Fibroblast of lung (primary cell): ENCODE measurements at places on chromosomes 7 and 10.

- DNase-seq: peak; percentile 44
Measured at GRCh38 chr7:128259131-128260061, 18.3 kb downstream of the LEP start.

DNA sequence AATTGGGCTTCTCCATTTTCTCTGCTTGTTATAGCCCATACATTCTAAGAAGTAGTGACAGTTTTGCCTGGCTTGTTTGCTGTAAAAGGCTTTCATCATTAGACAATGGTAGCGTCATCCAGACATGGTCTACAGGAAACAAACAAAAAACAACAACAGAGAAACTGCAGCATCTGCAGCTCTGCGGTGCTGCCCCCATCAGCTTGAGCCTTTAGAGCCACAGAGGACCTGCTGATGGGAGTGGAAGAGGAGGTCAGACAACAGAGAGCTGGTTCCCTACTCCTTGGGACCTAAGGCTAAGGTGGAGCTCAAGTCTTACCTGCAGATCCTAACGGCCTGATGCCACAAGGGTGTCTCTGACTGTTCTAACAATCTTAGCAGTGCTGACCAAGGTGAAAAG is 3.1 kb downstream of the INA start:
- no peak for DNase-seq

- peak; percentile 45 for DNase-seq
Measured at GRCh38 chr10:90935581-90936275, 14.8 kb upstream of the ANKRD1 start.

- no peak for DNase-seq
Measured at GRCh38 chr7:31271641-31272405, 68.7 kb downstream of the NEUROD6 start.

GRCh38 chr7:55481155-55481554 is 91.1 kb downstream of the VOPP1 start:
- no peak for DNase-seq

GRCh38 chr10:51932530-51932929 is 233.1 kb upstream of the CSTF2T start:
- DNase-seq: no peak

DNA sequence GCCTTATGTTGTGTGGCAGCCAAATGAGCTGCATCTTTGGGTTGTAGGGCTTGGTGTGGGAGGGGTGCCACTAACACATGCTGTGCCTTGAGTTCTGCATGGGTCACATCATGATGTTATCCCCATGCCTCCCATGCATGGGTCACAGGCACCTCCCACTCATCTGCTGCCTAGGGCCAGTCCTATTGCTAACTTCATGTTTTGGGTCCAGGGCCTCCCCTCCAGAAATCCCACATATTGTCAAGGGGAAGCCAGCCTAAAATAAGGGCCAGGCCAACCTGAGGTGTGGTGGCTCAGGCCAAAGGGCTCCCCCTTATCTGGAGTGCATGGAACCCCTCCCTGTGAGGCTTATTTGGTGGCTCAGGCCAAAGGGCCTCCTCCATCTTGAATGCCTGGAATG is 299.0 kb downstream of the RPS24 start:
- DNase-seq: no peak

- DNase-seq: no peak
Measured at GRCh38 chr10:50346942-50347341, 95.6 kb upstream of the ASAH2 start.

DNA sequence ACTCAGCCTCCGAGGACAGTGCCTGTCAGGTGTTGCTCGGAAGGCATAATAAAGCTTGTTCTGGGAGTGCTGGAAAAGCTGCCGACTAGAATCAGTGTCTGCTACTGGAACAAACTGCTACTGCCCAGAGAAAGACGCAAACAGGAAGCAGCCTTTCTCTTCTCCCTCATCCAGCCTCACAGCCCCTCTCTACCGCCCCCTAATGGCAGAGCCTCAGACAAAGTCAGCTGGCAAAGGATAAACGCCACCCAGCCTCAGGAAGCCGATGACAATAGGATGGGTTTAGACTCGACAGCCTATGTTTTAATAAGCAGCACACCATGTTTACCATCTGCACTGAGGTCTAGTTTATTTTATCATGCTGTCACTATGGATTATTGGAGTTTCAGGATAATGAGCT is 169.5 kb upstream of the LYZL1 start:
- DNase-seq: no peak

- no peak for DNase-seq
Measured at GRCh38 chr10:49353895-49354566, 41.9 kb downstream of the DRGX start.

- no peak for DNase-seq
Measured at GRCh38 chr10:35435824-35436223, 99.5 kb downstream of the CCNY start.

DNA sequence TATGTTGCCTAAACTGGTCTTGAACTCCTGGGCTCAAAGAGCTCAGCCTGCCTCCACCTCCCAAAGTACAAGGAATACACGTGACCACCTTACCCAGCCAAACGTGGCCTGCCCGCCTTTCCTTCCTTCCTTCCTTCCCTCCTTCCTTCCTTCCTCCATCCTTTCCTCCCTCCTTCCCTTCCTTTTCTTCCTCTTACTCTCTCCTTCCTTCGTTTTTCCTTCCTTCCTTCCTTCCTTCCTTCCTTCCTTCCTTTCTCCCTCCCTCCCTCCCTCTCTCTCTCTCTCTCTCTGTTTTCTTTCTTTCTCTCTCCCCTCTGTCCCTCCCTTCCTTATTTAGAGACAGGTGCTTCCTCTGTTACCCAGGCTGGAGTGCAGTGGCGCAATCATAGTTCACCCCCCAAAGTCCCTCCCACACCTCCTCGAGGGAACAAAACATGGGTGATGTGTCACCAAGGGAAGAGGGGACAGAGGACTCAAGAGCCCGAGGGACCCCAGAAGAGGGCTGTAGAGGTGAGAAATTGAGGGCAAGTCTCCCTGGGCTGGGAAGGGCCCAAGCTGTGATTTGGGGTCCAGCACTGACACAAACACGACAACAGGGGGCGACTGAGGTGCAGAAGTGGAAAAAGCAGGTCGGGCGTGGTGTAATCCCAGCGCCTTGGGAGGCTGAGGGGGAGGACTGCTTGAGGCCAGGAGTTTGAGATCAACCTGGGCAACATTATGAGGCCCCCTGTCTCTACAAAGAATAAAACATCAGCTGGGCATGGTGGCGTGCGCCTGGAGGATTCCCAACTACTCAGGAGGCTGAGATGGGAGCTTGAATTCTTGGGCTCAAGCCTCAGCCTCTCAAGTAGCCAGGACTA is 28.1 kb downstream of the EPHB4 start:
- DNase-seq: peak; percentile 75

DNA sequence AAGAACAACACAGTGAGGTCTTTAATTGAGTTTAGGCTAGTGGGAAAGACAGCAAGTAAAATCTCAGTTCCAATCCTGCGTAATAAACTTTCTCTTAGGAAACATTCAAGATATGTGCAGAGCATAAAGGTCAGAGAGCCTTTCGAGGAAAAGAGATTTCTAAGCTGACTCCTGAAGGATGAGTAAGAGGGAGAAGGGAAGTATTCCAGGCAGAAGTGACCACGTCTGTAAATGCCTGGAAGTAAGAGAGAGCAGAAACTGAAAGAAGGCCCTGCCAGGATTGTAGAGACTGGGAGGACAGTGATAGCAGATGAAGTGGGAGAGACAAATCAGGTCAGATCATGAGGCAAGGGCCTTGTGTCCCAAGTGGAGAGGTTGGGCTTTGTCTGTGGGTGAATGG is 41.8 kb downstream of the PNLIPRP3 start:
- DNase-seq: peak; percentile 19

GRCh38 chr7:104973909-104974415 is 40.0 kb upstream of the KMT2E start:
- DNase-seq: peak; percentile 89

DNA sequence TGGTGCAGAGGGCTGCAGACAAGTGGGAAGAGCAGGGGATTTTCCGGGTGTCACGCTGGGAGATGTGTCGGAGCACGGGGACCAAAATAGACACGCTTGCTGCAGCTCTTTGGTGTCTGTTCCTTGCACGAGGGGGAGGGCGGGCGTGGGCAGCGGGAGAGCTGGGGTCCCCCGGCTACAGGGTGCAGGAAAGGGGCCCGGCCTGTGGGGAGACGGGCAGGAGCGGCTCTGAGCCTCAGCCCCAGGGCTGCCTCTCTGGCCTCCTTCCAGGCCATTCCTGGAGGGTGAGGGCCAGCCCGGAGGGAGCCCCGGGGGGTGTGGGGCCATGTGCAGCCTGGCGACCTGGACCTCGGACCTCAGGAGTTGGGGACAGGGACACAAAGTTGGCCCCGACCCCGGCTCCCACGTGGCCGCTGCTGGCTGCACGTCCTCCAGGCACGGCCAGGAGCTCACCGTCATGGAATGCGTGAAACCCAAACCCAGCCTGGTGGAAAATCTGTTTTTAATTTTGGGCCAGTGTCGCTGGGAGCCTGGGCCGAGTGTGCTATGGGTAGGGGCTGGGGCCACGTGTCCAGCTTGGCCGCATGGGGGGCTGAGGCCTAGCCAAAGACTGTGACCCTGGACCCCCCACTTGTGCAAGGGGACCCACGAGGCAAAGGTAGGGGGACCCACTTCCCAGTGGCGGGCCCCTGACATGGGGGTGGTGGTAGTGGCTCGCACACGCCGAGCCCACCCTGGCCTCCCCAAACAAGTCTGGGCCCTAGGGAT is 6.6 kb downstream of the TTYH3 start:
- DNase-seq: peak; percentile 44

GRCh38 chr7:18685971-18686370 is 190.4 kb downstream of the HDAC9 start:
- peak; percentile 47 for DNase-seq

DNA sequence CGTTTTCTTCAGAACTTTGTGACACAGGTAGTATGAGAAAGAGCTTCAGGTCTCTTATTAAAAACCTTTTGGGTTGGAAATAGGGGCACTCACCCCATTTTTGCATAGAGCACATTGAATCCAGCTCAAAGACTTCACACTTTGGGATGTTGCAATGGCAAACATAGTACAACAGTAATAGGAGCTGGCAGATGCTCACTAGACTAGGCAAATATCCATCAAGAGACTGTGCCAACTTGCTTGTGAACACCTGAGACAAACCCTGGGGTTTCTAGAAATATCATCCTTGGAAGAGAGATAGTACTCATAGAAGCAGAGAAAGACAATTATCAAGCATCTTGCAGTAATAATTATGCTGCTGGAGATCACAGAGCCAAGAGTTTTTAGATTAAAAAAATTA is 280.0 kb downstream of the CACNA2D1 start:
- DNase-seq: no peak

DNA sequence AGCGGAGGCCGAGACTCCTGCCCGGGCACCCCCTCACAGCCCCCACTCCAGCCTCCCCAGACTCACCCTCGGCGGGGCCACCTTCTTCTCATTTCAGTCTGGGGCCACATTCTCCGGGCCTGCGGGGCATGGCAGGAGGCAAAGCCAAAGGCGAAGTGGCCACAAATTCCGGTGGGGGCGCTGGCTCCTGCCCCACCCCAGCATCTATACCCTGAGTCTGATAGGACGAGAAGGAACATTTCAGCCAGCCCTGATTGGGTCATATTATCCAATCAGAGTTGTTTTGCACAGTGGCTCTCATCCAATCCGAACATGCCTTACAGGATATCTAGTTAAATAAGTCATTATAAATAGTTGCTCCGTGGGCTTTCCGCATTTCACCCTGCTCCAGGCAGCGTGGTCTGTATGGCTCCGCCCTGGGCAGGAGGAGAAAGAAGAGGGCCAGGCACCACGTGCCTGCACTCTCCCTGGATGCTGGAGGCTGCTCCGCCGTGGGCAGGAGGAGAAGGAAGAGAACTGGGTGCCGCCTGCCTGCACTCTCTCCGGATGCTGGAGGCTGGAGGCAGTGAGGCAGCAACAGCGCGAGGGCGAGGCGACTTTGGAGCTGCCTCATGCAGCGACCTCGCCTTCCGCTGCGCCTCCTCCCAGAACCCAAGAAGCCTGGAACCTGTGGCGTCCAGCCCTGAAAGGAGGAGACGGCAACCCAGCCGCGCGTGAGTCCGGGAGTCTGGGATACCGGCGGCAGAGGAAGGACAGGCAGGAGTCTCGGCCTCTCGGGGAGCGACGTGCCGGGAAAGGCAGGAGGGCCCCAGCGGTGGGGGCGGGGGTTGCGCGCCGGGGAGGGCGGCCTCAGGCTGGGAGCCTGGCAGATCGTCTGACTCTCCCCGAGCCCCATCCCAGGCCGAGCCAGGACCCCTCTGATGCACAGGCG is 162.9 kb downstream of the ZNF33B start:
- peak; percentile 70 for DNase-seq

GRCh38 chr7:30556840-30557239 is 37.8 kb upstream of the GARS1 start:
- no peak for DNase-seq

- DNase-seq: no peak
Measured at GRCh38 chr7:28144266-28144665, 36.3 kb downstream of the JAZF1 start.

DNA sequence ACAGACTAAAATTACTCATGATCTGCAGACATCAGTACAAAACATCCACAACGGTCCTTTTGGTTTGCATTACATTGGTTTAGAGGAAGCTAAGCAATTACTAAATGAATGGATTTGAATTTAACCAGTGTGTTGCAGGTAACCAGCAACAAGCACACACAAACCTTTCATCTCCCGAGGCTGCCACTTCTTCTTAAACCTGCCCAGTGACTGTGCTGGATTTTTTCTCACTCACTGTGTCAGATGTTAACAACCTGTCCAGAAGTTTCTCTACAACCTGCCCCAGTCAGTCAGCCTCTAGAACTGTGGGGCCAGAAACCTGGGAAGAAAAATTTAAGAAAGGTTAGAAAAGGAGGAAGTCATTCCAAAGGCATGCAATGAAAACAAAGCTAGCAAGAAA is 2.4 kb upstream of the MEOX2 start:
- no peak for DNase-seq

DNA sequence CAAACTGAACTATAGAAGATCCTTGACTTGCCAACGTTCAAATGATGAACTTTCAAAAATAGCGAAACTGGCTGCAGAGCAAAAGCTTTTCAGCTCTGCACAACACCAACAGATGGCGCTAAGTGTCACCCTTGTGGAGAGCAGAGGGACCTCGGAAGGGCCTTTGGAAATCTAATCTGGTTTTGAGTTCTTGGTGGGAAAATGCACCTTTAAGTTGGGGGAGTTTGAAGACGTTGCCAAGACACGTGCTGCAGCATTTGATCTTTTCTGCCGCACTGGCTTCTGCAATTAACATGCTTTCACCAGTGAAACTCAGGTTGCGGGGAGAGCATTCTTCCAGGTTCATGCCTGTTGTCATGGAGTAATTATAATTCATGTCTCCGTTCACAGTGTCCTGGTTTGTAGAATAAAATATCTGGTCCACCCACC is 26.3 kb upstream of the WDR11 start:
- peak; percentile 23 for DNase-seq

- no peak for DNase-seq
Measured at GRCh38 chr7:35747611-35748010, 52.7 kb upstream of the HERPUD2 start.

DNA sequence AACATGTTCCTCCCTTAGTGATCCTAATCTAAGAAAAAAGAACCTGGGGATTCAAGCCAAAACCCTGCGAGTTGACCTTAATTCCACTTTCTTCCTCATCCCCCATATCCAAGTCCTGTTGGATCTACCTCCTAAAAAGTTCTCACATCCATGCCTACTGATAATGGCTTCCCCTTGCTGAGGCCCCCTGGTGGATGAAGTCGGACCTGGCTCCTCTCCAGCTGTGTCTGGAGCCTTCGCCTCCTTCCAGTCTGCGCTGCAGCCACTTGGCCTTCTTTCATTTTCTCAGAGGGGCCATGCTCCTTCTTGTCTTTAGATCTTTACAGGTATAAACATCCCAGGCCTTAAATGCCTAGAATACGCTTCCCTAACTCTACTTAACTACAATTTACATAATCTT is 8.1 kb downstream of the PDE1C start:
- DNase-seq: peak; percentile 16
